ENCODE measurements at places on chromosomes 4 and X.
A peak's percentile ranks its signal among the peaks of the same experiment; 100 is the strongest.

DNA sequence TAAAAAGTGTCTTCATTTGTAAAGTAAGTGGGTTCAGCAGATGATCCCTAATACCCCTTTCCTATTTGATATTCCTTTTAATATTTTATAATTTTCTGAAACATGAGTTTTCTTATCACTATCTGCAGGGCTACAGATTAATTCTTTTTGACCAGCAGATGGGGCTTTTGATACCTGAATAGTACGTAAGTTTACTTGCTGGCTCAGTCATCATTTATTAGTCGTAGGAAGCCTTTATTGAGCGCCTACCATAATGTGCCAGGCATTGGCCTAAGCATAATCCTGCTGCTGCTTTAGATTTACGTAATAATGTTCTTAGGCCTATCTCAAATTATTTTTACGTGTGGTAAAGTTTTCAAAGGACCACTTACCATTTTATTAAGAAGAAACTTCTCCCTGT is 33.1 kb downstream of the OSTC start:
- no peak for DNase-seq

DNA sequence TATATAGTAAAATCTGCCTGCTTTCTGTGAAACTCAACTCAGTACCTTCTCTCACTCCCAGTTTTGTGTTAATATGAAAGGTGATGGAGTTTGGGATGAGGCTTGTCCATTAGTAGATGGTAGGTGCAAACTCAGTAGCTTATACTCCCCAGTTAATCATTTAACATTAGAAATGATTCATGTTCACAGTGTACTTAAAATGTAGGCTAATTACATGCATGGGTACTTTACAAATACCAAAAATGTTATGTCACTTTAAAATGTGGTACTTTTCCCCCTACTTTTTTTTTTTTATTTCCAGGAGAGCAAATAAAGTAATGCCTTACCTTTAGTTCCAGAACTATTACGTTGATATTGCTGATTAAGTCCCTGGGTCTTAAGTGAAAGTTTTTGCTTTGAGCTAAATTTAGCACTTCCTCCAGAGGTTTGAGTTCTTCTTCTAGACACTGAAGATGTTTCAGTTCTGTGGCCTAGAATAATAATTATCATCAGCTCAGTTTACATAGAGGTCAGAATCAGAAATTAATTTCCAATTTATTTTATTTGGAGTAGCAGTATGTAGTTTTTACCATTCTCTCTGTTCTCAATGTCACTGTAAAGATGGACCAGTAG is 3.0 kb downstream of the IL2 start:
- DNase-seq = no peak

- DNase-seq = no peak
Measured at GRCh38 chr4:45063696-45064095, 337.3 kb upstream of the GNPDA2 start.

DNA sequence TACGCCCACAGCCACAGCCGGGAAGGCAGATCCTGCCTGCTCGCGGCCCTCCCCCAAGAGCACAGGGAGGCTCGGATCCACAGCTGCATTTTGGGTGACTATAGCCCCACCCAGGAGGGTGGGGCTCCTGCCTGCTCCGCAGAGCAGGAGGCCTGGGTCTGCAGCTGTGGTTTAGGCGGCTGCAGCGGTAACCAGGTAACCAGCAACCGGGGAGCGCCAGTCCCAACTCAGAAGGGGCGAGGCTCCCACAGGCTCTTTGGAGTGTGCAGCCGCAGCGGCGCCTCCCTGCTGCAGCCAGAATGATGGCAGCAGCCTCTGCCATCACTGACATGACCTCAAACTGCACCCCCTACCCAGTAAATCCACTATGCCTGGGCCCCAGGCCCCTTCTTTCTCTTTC is 148.0 kb upstream of the F9 start:
- no peak for DNase-seq

DNA sequence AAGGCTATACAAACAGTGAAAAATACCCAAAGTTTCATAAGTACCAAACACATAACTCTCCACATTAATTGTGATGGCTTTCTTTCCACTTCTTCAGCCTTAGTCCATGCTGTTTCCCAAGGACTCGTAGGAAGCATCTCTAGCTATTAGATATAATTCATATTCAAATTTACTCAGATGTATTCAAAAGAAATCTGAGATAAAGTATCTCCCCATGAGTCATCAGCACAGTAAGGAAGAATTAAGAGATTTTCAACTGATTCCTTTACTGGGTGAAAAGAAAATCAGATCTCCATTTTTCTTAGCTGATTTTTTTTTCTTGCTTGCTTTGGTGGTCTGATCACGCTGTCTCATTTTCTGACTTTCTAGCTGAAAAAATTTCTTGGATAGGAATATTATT is 71.7 kb downstream of the MID1 start:
- DNase-seq = no peak

- DNase-seq = no peak
Measured at GRCh38 chr4:113711883-113712662, 49.5 kb downstream of the CAMK2D start.

GRCh38 chr4:84502955-84503373 is 3.9 kb upstream of the NKX6-1 start:
- DNase-seq = no peak

GRCh38 chrX:133380711-133381619 is 34.3 kb downstream of the GPC4 start:
- no peak for DNase-seq

DNA sequence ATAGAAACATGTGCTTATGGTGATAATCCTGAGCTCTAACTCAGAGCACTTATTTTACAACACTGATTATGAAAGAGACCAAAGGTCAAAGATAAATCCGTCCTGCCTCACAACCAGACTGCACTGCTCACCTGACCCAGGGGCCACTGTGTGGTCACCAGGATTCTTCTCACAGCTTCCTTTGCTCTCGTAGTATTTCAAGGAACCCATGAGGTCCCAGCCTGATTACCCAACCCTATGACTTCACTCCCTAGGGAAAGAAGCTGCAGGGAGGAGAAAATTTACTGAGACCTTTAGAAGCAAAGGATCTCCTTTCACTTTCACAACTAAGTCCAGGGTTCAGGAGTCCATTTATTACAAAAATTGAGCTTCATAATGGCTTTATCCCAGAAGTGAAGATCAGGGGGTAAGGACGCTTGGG is 9.6 kb downstream of the SLC25A5 start:
- no peak for DNase-seq

- no peak for DNase-seq
Measured at GRCh38 chr4:134666640-134667039, 465.1 kb upstream of the PABPC4L start.

DNA sequence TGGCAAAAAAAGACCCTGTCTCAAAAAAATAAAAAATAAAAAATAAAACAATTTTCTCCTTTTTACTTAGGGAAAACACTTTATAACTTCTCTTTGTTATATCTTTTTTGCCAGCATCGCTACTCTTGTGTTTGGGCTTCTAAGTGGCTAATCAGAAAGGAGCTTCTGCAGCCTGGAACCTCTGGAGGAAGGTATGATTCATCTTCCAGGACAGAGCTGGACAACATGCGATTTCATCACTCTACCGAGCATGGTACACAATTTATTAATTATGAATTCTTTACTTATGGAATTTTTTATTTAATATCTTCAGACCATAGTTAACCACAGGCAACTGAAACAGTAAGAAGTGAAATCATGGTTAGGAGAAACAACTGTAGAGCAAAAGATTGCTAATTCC is 1254.3 kb upstream of the AGA start:
- DNase-seq = no peak

DNA sequence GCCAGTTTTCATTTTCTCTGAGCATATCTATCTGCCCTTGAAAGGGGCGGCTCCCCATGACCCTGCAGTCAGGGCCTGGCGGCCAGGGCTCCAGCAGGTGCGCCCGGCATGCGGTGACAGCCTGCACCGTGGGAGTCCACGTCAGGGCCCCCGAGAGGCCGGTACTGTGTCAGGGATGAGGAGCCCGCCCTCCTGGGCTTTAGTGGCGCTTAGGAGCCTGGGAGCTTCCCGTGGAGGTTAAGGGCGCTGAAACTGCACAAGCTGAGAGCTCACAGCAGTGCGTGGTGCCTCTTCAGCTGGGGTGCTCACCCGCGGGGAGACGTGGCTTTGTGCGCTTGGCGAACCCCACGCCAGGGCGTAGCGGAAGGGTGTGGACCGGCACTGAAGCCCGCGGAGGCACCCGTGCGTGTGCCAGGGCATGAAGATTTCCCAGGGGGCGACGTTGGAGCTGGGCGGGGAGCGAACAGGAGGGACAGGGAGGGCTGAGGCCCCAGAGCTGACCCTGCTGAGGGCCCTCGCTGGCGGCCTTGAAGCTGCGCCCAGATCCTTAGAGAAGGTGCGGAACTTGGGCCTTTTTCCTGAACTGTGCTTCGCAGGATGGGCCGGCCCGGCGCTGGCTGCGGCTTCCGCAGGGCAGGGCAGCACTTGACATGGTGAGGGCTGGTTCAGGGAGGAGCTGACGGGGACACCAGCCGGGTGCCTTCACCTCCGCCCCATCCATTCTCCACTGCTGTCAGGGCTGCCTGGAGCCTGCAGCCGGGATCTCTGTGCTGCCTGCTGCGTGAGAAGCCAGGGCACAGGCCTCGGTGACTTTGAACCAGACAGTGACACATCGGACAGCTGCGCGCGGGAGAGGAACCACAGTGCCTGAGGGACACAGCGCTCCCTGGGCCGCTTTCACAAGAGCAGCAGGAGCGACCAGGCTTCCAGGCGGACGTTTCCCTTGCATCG is 32.9 kb downstream of the HTT-AS start:
- no peak for DNase-seq

GRCh38 chr4:148060264-148061140 is 328.6 kb downstream of the ARHGAP10 start:
- DNase-seq = no peak

- DNase-seq = no peak
Measured at GRCh38 chrX:26286836-26287235, 70.9 kb downstream of the MAGEB5 start.

DNA sequence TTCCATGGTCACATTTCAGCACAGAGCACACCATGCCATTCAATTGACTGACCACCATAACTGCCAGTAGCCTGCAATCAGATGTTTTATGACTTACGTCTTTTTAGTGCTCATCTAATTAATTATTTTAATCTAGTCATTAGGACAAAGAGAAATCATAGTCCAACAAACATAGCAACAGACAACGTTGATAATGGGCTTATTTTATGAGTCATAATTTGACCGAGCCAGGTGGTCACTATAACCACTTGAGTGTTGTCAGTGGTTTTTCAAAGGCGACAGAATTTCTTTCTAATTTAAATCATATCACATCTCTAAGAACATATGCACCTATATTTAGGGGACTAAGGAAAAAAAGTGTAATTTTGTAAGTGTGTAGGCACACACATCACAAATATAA is 1.9 kb downstream of the SEC24D start:
- no peak for DNase-seq

DNA sequence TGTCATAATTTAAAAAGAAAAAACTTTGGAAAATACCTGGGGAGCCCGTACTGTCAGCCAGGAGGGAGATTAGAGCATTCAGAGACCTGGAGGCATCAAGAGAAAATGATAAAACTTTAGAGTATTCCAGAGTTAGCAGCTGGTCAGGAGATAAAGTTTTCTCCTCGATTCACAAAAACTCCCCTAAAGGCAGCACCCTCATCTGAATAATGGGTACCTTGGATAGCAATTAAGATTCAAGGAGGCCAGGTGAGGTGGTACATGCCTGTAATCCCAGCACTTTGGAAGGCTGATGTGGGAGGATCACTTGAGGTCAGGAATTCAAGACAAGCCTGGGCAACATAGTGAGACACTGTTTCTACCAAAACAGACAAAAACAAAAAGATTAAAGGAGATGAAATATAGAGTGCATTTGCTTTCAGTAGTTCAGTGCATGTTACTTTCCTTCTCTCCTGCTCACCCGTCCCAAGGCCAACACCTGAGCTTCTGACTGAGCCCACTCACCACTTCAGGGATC is 18.6 kb upstream of the RAB40A start:
- no peak for DNase-seq

DNA sequence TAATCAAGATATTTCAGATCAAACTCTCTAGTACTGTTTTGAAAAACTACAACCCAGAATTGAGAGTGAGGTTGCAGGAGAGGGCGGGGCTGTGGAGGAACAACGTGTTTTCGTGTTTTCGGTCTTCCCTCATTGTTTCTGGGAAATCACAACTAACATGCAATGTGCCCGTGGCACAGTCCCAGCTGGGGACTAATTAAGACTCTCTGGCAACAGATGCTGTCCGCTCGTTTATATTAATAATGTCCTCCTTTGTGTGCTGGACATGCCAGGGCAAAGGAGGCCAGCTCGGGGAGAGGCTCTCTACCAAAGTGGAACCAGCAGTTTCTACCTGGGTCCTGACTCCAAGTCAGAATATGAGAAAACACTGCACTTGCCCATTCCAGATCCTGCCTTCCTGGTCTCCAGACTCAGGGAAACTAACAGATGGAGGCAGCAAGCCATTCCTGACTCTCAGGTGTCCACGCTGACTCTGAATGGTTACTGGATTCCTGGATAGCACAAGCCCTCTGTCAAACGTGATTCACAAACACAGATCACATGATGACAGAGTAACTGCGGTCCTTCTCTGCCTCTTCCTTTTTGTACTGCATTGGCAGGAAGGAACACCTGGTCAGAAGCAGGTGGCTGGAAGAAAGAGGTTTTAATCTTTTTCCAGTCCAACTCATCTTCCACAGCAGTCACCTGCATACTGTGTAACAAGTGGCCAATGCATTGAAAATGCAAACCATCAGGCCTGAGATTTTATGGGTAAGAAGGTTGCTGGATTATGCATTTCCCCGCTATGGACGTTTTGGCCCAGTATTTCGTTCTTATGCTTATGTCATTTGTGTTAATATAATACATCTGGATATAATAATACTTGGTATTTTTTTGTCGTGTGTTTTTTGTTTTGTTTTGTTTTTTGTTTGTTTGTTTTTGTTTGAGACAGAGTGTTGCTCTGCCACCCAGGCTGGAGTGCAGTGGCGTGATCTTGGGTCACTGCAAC is 65.0 kb downstream of the COQ2 start:
- no peak for DNase-seq

DNA sequence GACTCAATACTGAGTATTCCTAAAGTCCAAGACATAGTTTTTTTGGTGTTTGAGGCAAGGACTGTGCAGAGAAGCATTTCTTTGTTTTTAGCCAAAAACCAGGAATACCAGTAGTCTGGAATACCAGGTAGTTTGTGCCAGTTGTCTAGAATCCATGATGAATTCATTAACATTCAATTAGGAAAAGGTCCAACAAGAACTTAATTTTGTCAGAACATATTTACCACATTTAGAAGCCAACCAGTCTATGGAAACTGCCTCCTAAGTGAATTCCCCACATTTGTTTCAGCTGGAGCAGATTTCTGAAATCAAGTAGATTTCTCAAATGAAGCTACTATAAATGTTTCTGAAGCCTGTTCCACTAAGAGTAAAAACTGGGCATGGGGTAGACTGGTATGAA is 1584.8 kb upstream of the ADGRL3 start:
- peak; percentile 74 for DNase-seq

DNA sequence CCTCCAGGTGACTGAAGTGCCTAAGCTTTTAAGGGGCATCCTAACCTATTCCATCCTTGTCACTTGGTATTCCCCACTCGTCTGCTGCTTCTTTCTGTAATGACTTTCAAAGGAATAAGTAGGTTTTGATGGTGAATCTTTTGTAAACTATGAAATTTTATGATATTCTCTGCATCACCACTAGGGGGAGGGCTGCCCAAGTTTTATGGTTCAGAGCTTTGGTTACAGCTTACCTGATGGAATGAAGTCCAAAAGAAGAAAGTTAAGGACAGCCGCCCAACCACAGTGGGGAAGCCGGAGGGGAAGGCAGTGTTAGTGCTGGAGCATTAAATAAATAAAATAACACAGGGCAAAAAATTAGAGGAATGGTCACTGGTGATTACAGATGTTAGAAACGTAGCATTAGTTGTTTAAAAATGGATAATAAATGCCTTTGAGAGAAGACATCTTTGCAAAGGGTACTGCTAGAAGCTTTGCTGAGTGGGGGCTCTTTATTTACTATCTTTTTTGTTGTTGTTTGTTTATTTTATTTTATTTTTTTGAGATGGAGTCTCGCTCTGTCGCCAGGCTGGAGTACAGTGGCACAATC is 204.9 kb downstream of the GBA3 start:
- DNase-seq = no peak

All from spinal cord (tissue), 10 donors.